ENCODE measurements at places on chromosomes 11 and 22. TPM values are rescaled to one million over a fixed set of nuclear protein-coding genes. Genes with fewer than 3 reads are reported as not detected.

GRCh38 chr11:507727-508515 lies 879 bp upstream of the RNH1 start:
- no peaks in the 10 kb centered on the region for H3K27me3 ChIP-seq
- H3K36me3 ChIP-seq, result peaks cover 36% of the 10 kb centered on the region
- H3K4me3 ChIP-seq, result peak overlapping the region; percentile 58
- no peak overlapping the region for H3K27ac ChIP-seq

The RFPL2 gene
- not detected for total RNA-seq

DNA sequence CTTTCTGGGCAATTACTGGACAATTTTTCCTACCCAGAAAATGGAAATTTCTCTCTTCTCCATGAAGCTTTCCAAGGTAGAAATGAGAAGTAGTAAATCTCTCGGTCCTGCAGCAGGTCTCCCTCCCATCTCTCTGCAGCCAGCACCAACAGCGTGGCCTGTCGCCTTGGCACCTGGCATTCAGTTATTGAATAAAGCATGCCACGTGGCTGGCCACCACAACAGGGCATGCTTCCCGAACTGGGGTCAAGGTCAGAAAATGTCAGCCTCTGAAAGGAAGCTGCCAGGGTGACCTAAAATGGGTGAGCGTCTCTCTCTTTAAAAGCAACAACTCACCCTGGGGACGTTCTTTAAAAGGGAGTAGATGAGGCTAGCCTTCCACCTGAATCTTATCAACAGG lies 14.0 kb downstream of the CACNG2 start:
- no peaks in the 10 kb centered on the region for H3K36me3 ChIP-seq
- DNase-seq, result no peak
- H3K4me3 ChIP-seq, result no peak overlapping the region
- H3K27me3 ChIP-seq, result peaks cover 96% of the 10 kb centered on the region

The OR10A2 gene
- total RNA-seq, result not detected

The KDM4F gene
- total RNA-seq, result not detected

The OSBPL5 gene
- 39.6 TPM for total RNA-seq

DNA sequence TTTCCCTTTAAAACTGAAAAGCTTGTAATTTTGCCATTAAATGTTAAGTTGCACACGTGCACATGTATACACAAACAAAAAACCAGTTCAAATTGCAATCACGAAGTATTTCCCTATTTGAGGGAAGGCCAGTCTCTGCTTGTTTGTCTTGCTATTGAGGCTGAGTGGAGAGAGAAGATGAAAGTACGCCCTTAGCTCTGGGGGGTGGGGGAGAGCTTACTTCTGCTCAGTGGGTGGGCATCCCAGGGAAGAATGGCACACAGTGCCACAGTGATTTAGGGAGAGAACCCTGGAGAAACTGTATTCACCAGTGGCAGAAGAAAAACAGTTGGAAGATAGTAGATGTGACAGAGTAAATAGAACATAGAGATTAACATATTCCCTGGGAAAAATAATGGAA lies 8.7 kb downstream of the YAP1 start:
- no peak overlapping the region for H3K4me3 ChIP-seq
- no peaks in the 10 kb centered on the region for H3K27me3 ChIP-seq
- DNase-seq, result no peak
- H3K36me3 ChIP-seq, result no peaks in the 10 kb centered on the region

DNA sequence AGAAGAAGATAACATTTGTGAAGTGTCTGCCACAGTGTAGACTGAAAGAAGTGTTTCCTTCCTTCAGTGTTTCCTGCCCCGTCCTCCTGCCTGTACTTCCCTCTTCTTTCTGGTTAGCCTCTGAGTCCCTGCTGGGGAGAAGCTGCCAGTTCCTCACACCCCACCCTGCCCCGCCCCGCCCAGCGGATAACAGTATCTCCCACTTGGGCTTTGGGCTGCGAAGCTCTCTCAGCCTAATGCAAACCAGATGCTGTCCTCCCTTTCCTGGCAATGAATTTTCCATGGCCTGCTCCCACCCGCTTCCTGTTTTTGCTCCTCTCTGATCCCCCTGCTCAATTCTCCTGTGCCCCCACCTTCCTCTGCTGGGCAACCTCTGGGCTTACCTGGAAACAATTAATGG lies 5.2 kb upstream of the RAB3IL1 start:
- no peaks in the 10 kb centered on the region for H3K36me3 ChIP-seq
- H3K27me3 ChIP-seq, result no peaks in the 10 kb centered on the region
- peaks cover 26% of the 10 kb centered on the region for H3K4me1 ChIP-seq
- H3K4me3 ChIP-seq, result no peak overlapping the region

GRCh38 chr22:44801476-44801875 lies 49.1 kb downstream of the ARHGAP8 start:
- H3K36me3 ChIP-seq, result no peaks in the 10 kb centered on the region
- no peak for DNase-seq
- no peak overlapping the region for H3K27ac ChIP-seq
- H3K4me3 ChIP-seq, result no peak overlapping the region

DNA sequence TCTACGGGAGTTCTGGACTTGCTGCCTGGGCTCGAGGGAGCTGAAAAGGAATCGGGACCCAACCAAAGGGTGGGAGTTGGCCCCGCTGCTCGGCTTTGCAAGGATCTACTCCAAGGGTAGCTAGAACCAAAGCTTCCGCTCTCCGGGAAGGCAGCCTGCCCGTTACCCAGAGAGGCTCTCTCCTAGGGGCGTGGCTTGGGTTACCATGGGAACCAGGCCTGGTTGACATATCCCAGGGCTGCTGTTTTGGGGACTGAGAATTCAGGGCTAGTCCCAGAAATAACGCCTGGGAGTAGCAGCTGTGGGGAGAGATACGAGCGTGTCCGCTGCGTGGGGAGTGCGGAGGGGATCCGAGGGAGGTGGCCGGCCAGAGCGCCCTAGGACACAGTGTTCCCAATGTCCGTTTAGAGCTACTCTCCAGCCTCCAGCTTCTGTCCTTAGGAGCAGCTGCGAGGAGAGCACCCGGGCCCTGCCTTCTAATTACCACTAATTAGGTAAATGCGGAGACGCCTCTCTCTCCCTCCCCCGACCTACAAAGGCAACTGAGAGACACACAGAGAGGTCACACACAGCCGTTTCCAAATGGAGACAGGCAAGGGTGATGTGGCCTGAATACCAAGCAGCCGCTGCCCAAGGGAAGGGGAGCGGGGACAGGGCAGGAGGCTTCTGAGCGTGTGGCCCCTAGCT lies 141.6 kb upstream of the CADM1 start:
- no peak overlapping the region for H3K27ac ChIP-seq
- H3K36me3 ChIP-seq, result no peaks in the 10 kb centered on the region
- H3K4me3 ChIP-seq, result no peak overlapping the region
- no peak for DNase-seq
- H3K4me1 ChIP-seq, result no peaks in the 10 kb centered on the region

- no peak overlapping the region for H3K27ac ChIP-seq
- no peak overlapping the region for H3K4me3 ChIP-seq
- DNase-seq, result peak; percentile 88
- H3K27me3 ChIP-seq, result no peaks in the 10 kb centered on the region
- H3K4me1 ChIP-seq, result no peaks in the 10 kb centered on the region
Measured at GRCh38 chr22:42169055-42169469, 38.5 kb upstream of the CYP2D6 start.

The GAL3ST1 gene
- total RNA-seq, result 1.8 TPM

DNA sequence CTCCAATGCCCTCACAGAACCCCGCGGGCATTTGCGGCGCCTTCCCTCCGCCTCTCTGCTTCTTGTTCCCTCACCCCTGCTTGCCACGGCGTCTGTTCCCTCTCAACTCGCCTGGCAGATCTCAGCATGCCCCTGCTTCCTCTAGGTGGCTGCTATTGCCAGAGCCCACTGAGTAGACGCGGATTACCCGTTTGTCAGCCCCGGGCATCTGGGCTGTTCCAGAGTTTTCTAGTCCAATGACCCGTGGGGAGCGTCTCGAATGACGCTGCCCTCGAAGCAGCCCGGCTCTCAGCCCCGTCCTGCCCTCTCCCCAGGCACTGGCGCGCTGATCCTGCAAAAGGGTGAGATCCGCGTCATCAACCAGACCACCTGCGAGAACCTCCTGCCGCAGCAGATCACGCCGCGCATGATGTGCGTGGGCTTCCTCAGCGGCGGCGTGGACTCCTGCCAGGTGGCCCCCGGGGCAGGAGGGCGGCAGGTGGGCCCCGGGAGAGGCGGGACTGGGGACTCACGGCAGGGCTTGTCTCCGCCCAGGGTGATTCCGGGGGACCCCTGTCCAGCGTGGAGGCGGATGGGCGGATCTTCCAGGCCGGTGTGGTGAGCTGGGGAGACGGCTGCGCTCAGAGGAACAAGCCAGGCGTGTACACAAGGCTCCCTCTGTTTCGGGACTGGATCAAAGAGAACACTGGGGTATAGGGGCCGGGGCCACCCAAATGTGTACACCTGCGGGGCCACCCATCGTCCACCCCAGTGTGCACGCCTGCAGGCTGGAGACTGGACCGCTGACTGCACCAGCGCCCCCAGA lies 49.7 kb downstream of the ST14 start:
- H3K4me1 ChIP-seq, result no peaks in the 10 kb centered on the region
- no peaks in the 10 kb centered on the region for H3K27me3 ChIP-seq
- DNase-seq, result no peak
- peaks cover 22% of the 10 kb centered on the region for H3K36me3 ChIP-seq
- H3K4me3 ChIP-seq, result no peak overlapping the region
- H3K27ac ChIP-seq, result no peak overlapping the region

The GSTT2B gene
- total RNA-seq, result 1.3 TPM

The RBMXL2 gene
- not detected for total RNA-seq

DNA sequence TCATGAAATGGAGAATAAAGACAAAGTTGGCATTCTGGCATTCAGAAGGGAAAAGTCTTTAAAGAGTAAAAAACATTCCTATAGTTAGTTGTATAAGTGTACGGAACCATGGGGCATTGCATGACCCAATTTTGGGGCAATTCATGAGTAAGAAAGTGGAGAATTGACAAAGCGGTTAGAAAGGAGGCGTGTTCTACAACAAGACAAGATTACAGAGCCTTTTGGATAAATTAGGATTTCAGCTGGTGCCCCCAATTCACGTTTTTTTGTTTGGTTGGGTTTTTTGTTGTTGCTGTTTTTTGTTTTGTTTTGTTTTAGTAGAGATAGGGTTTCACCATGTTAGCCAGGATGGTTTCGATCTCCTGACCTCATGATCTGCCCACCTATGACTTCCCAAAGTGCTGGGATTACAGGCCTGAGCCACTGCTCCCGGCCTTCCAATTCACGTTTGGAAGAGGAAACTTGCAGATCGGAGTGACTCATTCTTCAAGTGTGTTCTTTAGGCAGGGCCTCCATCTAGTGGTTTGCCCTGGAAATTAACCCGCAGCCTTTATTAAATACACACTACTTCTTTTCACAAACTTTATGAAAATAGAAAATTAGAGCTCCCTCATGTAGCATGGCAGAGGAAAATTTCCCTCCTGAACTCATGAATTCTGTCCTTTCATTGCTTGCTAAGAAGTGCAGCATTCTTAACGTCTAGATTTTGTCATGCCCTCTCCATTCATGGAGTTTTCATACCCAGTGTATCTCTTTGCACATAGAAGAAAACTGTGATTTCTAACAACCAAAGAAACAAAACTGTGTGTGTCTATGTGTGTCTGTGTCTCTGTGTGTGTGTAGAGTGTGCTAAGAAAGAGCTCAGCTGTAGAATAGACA lies 118.1 kb downstream of the BBOX1 start:
- no peak overlapping the region for H3K27ac ChIP-seq
- peaks cover 22% of the 10 kb centered on the region for H3K27me3 ChIP-seq
- no peaks in the 10 kb centered on the region for H3K4me1 ChIP-seq
- DNase-seq, result no peak

DNA sequence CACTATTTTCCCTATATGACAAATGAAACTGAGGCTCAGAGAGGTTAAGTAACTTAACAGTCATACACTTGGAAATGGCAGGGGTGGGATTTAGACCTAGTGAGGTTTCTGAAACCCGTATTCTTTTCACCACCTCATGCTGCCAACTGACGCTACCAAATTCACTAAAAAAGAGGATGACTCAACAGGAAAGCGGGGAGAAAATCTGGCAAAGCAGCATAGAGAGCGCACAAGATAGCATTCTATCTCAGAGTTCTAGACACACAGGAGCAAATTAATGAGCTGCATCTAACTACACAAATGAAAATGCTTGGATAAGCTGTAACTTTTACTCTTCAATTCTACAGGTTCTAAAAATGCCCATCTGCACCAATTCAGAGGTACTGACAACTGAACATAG lies 136.4 kb downstream of the RBFOX2 start:
- DNase-seq, result no peak
- no peak overlapping the region for H3K27ac ChIP-seq
- no peaks in the 10 kb centered on the region for H3K27me3 ChIP-seq
- H3K4me3 ChIP-seq, result no peak overlapping the region

GRCh38 chr11:67071420-67072284 lies 15.0 kb downstream of the RHOD start:
- no peak overlapping the region for H3K27ac ChIP-seq
- H3K4me1 ChIP-seq, result peaks cover 8% of the 10 kb centered on the region
- H3K27me3 ChIP-seq, result peaks cover 8% of the 10 kb centered on the region

DNA sequence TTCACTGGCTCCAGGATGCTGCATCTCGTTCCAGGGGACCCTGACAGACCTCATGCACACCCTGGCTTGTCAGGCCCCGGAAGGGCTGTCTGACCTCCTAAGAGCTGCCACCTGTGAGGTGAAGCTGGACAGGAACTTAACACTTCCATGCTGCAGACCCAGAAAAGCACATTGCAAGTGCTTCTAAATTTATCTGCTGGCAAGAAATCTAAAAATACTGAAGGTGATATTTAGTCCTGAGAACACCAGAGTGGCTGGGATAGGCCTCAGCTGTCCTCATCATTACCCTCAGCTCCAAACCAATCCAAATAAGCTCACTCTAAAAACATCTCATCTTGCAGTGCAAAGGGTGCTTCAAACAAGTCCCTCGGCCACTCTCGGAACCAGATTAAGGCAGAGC lies 46.7 kb downstream of the ABTB2 start:
- H3K27ac ChIP-seq, result no peak overlapping the region
- no peak overlapping the region for H3K4me3 ChIP-seq
- no peaks in the 10 kb centered on the region for H3K27me3 ChIP-seq
- DNase-seq, result no peak
- no peaks in the 10 kb centered on the region for H3K36me3 ChIP-seq

DNA sequence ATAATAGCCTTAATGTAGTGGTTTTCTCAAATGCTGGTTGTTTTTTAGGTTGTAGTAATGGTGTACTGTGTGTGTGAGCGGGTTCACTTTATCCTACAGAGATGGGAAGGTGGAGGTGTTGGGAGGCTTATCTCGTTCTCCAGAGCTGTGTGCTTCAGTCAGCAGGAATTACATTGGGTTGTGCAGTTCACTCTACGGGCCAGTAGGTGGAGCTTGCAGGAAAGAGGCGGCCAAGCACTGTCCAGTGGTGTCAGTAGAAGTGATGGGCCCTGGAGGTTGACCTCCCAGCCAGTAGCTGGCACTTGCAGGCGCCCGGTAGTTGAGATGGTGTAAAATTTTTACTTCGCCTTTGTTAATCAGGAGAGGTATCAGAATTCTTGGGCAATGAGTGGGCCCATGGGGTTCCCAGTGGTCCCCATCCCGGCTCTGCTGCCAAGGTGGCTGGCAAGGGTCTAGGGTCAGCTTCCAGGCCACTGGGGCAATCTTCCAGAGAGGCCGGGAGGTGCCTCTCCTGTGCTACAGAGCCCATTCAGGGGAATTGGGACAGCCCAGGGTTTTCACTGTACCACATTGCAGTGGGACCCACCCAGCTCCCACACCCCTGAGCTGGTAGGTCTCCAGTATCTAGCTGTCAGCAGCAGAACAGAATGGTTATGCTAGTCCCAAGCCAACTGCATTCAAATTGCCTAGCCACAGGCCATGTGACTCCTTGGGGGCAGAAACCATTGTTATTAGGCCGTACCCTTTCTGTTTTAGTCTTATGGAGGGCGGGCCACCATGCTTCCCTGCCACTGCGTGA lies 43.9 kb downstream of the BIRC2 start:
- no peaks in the 10 kb centered on the region for H3K27me3 ChIP-seq
- H3K36me3 ChIP-seq, result no peaks in the 10 kb centered on the region
- no peak for DNase-seq
- no peak overlapping the region for H3K27ac ChIP-seq
- H3K4me1 ChIP-seq, result peaks cover 4% of the 10 kb centered on the region

Measured in left lung (tissue), 14 donors.